Esophagus squamous epithelium (tissue), 5 donors: ENCODE measurements at places on chromosomes 6 and 20. TPM values are rescaled to one million over a fixed set of nuclear protein-coding genes. Genes with fewer than 3 reads are reported as not detected.

GRCh38 chr6:74093361-74093760 is 397.4 kb downstream of the CD109 start:
- no peak for DNase-seq

DNA sequence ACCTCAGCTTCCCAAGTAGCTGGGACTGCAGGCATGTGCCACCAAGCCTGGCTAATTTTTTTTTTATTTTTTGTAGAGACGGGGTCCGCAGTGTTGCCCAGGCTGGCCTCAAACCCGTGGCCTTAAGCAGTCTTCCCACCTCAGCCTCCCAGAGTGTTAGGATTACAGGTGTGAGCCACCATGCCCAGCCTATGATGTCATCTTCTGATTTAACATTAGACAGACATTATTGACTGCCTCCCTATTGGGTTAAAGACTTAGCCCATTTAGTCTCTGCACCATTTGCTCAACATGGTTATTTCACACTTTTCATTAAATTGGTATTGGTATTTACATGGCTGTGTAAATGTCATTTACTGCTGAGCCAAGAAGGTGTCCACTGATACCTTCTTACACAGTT is 46.1 kb downstream of the DEK start:
- DNase-seq: no peak

- no peak for DNase-seq
Measured at GRCh38 chr20:11375966-11376365, 541.7 kb upstream of the BTBD3 start.

GRCh38 chr6:150286912-150287311 is 81.9 kb upstream of the IYD start:
- no peak for DNase-seq

DNA sequence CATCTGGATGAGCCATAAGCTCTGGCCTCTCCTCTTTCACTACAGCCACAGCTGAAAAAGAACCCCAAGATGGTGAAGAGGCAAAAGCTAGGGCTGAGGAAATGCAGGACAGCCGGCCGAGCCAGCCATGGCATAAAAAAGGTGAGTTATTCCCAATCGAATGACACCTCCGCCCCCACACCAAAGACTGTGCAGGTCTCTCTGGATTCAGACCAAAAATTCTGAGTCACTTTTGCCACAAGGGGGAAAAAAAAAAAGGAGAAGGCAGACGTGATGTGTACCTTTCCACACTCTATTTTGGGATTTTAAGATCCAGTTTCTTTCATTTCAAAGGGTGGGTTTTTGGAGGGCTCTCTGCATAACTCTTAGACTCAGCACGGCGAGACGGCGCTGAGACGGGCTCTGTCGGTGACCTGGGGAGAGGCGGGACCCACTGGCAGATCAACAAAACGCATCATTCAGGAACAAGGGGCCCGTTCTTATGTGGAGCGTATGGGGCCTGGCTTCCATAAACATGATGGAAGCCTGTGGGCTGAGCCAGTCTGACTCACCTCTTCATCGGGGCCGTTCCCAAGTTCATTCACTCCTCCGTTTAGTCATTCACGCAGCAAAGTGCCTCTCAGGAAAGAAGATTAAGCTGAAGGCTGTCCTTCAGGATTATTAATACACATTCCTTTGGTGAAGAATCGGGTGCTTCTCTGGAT is 54.8 kb downstream of the NFATC2 start:
- DNase-seq: no peak

DNA sequence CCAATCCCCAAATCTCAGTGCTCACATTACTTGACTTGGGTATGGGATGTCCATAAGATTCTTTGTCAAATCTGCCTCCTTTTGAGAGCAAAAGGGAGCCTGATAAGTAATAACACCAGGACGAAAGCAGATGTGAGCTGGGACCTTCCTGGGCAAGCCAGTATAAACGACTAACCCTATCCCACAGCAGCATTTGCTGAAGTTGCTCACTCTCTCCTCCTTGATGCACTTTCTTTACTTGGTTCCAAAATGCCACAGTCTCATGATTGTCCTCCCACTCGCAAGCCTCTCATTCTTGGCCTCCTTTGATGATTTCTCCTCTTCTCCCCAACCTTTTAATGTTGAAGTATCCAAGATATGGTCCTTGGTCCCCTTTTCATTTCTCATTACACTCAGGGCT is 44.7 kb upstream of the TAGAP start:
- DNase-seq: no peak

DNA sequence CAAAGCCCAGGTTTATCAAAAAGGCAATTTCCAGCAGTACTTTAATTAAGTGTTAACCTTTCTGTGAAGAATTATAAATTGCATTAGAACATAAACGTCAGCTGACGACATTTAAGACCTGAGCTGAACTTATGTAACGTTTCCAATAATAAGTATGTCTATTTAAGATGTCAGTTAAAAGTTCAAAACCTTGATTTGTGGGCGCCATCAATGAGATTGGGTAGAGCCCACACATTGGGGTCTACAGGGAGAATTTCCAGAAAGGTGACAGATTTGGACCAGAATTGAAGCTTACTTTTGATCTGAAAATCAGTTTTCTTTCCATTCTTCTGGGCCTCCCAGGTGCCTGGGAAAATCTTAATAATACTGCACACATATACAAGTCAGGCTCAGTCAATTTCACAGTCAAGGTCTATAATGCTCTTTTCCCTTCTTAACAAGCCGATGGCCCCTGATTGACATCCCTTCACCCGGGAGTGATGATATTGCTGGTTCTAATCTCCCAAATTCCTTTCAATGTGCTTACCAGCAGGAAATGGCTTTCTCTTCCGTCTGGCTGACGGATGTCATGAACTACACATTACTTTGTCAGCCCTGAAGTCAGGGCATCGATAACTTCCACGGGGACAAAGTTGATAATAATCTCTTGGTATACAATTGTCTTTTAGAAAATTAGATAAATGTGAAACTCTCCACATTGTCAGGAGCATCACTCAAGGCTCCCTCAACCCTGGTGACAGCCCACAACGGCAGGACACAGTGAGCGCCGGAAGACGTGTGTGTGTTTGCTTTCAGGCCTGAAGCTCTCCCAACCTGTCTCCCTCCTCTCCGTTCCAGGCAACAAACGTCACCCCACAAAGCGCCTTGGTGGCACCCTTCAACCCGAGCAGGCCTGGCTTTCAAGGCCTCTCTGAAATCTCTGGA is 396.5 kb upstream of the CNR1 start:
- no peak for DNase-seq

DNA sequence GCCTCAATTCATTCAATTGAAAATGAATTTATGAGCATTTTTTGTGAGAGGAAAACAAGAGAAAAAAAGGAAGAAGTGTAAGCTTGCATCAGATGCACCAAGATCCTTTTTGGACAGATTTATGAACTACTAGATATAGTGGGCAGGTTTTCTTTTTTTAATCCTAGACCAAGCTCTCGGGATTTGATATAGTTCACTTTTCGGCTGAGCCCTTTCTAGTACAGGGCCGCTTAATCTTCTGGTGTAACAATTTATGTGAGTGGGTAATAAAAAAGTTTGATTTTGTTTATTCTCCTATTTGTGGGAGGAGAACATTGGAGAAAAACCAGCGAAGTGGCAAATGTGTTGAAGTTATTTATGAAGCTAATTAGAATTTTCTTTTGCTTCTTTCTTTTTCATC is 538.0 kb downstream of the UTRN start:
- DNase-seq: no peak

The APOM gene
- total RNA-seq: 0.67 TPM

GRCh38 chr20:13857304-13857703 is 72.5 kb downstream of the NDUFAF5 start:
- no peak for DNase-seq

The HLA-DRB5 gene
- total RNA-seq: 8.4 TPM

DNA sequence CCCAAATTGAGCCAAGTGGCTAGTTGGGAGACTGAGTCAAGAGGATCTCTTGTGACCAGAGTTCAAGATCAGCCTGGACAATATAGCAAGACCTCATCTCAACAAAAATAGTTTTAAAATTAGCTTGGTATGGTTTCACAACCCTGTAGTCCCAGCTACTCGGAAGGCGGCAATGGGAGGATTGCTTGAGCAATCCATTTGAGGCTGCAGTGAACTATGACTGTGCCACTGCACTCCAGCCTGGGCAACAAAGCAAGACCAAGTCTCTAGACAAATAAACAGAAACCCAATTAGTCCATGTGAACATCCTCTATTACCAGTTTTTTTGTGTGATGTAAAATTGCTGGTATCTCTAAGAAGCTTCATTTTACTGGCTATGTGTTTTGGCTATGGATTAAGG is 106.2 kb downstream of the TULP4 start:
- DNase-seq: no peak

DNA sequence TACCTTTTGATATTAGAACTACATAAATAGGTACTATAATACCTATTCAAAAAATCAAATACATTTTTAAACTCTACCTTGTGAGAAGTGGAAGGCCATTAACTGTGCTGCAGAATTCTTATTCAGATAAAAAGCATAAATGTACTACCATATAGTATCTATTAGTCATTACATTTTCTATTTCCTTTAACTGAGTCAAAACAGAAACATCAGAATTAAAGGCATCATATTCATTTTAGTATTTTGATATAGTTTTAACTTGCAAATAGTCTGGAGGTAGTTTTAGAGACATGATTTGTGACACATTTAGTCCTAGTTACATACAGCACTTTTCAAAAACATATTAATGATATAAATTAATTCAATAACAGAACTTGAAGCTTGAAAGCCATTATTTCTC is 39.9 kb upstream of the TAB2 start:
- no peak for DNase-seq

The ANKRD66 gene
- total RNA-seq: not detected

- no peak for DNase-seq
Measured at GRCh38 chr20:48159145-48160008, 374.1 kb upstream of the SULF2 start.

The MACROD2 gene
- total RNA-seq: 2.1 TPM

The SLC17A1 gene
- total RNA-seq: not detected

The ARFGEF2 gene
- 23.7 TPM for total RNA-seq

GRCh38 chr20:57586943-57587277 is 26.0 kb downstream of the PCK1 start:
- DNase-seq: no peak

GRCh38 chr6:53203483-53203882 is 54.8 kb upstream of the GCM1 start:
- DNase-seq: no peak

DNA sequence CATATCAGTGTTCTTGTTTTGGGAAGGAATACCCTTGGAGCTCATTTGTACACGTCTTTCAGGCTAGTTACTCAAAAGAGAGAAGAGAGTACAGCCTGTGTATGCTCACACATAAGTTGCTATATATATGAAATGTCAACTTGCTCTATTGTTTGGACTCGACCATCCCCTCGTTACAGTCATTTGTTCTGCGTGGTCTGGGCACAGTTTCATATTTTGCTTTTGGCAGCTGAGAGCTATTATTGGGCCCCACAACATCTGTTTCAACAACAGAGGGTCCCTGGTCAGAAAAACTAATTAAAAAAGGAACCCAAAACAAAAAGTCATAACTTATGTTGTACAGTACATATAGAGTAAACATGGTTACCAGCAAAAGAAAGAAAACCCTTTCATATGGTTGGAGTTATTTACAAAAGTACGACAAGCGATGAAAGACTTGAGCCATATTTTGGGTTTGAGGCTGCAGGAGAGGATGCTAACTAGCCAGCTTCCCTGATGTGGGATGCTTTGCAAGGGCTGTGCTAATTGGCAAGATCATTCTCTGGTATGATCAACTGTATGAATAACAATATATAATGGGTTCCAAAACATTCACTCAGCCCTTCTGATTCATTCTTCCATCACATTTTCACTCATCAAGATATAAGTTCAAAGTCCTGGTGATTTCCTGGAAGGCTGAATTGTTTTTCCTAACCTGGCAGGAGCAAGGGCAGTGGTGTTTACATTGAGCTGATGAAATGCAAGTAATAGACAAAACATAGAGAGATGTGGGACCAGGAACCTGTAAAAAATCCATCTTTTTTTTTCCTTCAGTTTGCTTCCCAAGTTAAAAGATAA is 137.9 kb downstream of the RPS12 start:
- DNase-seq: no peak

- no peak for DNase-seq
Measured at GRCh38 chr6:42281570-42281969, 63.9 kb upstream of the MRPS10 start.

The ZSCAN31 gene
- total RNA-seq: 11.6 TPM

The FAM217A gene
- not detected for total RNA-seq

GRCh38 chr20:2741463-2741862 is 48.9 kb downstream of the EBF4 start:
- no peak for DNase-seq

GRCh38 chr20:38791291-38791690 is 14.2 kb upstream of the PPP1R16B start:
- DNase-seq: no peak

DNA sequence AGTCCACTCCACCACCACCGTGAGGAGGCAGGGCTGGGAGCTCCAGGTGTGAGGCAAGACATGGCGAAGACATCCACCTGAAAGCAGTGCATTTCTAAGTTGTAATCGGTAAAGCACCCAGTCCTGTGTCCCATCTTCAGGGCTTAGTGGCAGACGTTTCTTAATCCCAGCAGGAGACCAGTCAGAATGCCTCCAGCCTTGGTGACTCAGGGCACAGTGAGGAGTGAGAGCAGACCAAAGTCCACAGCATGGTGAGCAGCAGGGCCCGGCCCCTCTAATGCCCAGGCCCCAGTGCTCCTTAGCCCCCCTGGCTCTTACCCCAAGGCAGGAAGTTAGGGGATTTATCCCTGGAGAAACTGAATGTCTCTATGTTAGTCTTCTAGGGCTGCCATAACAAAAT is 183.9 kb downstream of the SYNDIG1 start:
- no peak for DNase-seq

The PREX1 gene
- total RNA-seq: 4.9 TPM

The C6orf58 gene
- 0.85 TPM for total RNA-seq

DNA sequence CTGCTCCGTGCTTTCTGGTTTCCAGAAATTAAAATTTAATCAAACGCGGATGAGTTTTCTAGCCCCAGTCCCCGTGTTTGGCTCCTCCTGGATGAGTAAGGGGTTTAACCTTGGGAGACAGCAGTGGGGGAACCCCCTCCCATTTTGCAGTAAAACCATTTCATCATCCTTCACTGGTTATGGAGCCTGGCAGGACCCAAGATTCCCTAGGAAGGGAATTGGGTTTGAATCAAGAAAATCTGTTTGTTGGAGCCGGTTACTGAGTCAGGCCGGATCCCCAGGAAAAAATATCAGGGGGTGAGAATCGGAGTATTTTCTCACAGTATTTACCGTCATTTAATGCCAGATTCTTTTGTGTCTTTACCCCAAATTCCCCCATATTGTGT is 754 bp downstream of the YWHAB start:
- no peak for DNase-seq

DNA sequence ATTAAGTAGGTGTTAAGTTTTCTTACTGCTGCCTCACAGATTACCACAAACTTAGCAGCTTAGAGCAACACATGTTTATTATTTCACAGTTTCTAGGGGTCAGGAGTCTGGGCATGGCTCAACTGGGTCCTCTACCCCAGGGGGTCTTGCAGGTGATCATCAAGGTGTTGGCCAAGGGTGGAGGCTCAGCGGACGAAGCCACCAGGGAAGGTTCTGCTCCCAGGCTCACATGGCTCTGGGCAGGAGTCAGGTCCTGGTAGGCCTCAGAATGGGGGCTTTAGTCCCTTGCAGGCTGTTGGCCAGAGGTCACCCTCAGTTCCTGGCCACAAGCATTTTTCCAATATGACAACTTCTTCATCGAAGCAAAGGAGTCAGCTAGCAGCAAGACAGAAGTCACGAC is 362.5 kb downstream of the PREX1 start:
- DNase-seq: no peak

The GJA1 gene
- total RNA-seq: 88.3 TPM
